ENCODE measurements at places on chromosomes 12 and 14.
A peak's percentile ranks its signal among the peaks of the same experiment; 100 is the strongest.

DNA sequence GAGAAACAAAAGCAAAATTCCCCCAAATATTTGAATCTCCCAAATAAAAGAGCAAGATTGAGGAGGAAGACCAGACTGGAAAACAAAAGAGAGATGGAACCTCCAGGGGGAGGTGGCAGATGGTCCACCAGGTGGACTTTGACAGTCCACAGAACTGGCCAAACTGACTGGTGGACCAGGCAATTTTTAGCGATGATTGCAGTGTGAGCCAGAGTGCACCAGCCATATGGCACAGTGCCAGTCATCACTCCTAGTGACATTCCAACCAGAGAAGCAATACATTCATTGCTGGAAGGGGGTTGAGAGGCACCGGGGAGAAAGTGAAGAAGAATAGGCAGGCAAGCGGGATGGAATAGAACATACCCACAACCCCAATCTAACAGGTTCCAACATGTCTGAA lies 182.9 kb downstream of the EXOC5 start:
- no peak for DNase-seq

GRCh38 chr12:32110417-32110816 lies 3.8 kb downstream of the BICD1 start:
- no peak for DNase-seq

GRCh38 chr12:122102331-122102730 lies 23.8 kb downstream of the MLXIP start:
- no peak for DNase-seq

DNA sequence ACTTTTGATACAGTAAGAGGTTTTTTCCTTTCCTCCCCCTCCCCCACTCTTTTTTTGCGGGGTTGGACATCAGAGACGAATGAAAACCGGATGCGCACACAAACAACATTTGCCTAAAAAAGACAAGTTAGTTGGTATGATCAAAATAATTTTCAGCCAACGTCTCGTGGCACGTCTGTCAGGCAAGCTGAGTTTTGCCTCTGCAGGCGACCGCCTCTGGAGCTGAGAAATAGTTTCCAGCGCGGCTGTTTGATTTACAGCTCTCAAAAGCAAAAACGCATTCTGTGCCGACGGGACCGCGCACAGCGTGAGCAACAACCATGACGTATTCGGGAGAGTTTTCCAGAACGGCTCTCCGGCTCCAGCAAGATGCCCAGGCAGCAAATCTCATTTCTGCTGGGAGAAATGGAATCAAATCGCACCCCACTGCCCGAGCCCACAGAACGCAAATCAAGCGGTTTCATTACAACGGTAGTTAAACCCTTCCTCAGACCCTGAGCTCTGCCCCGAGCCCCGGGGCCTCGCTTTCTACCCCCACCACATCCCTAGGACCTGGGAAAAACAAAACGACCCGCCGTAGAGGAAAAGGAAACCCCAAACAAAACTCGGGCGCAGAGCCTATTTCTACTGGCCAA lies 14.2 kb upstream of the CALM1 start:
- peak; percentile 78 for DNase-seq

DNA sequence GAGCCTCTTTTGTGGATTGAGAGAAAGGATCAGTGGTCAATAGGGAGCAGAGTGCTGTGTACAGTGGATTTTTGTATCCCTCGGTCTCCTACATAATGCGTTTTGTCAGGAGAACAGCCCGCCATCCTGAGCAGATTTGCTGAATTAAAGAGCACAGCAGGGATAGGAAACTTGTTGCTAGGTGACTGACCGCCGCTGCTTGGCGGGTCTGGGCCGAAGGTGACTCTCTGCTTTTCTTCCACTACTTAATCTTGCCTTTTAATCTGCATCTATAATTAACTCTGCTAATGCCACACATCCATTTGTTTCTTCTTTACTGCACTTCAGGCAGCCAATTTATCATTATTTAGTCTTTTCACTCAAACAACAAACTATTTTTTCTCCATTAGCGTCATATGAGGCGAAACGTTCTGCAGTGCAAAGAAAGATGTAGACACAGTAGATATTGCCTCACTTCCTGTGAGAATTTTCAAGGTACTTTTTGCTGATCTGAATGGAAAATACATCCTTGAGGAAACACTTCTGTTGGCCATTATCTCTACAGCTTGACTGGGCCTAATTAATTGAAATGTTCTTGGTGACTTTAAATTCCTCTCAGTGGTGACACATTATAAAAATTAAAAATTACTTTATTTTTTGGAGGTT lies 108.0 kb downstream of the PPM1A start:
- DNase-seq: no peak

DNA sequence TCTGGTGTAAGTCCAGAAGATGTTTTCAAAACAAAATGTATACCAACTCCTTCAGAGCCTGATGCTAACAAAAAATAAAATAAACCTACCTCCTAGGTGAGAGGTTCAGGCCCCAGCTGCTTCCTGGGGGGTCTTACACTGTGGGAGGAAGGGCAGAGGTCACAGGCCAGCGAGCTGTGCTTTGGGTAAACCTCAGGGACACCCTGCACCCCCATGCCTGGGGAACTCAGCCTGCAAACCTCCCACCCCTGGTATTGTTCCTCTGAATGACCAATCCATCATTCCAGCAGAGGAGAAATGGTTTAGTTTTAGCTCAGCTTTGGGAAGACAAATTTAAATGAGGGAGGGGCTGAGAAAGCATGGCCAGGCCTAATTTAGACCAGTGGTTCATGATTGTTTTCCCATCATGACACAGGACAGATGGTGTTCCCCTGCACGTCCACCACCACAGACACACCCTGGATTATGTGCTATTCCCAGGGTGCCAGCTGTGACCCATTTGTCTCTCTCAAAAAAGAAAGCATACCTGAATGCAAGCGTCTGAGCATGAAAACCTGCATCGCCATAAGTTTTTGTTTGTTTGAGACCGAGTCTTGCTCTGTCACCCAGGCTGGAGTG lies 14.5 kb upstream of the TFCP2 start:
- no peak for DNase-seq

DNA sequence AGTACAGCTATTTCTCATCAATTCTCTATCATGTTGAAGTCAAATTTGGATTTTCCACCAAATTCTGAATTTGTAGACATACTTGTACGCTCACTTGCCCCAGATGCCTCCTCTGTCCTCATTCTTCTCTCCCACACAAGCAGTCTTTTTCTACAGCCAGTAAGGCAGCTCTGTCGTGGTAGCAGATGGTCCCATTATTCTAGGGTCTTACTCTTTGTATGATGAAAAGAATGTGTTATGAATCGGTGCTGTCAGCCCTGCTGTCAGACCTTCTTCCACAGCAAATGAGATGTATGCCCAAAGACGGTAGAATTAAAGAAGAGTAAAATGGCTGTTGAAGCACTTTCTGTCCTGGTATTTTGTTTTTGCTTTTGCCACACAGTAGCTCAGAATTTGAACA lies 17.2 kb upstream of the PAPLN start:
- DNase-seq: no peak

GRCh38 chr12:88172844-88173407 lies 30.8 kb downstream of the TMTC3 start:
- peak; percentile 56 for DNase-seq

DNA sequence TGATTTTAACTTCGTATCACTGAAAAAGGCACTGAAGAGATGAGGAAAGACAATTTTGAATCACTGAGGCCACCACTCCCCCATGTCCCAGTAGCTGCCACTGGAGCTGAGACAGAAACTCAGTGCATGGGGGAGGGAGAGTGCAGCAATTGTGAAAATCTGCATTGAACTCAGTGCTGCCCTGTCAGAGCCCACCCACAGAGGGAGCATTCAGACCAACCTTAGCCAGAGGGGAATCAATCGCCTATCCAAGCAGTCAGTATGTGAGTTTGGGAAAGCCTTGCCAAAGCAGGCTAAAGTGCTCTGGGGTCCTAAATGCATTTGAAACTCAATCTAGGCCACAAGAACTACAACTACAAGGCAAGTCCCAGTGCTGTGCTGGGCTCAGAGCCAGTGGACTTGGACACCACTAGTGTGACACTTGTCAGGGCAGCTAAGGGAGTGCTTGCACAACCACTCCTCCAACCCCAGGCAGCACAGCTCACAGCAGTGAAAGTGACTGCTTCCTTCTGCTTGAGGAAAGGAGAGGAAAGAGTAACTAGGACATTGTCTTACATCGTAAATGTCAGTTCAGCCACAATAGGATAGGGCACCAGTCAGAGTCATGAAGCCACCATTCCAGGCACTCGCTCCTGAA lies 13.3 kb downstream of the RNASE3 start:
- no peak for DNase-seq

GRCh38 chr12:88305254-88305890 lies 163.3 kb downstream of the TMTC3 start:
- no peak for DNase-seq

- no peak for DNase-seq
These were observed 487.7 kb upstream of the NOVA1 start for GRCh38 chr14:27085500-27085899.

- DNase-seq: no peak
These were observed 11.9 kb downstream of the SCNN1A start for GRCh38 chr12:6363330-6364043.

- no peak for DNase-seq
These were observed 262.7 kb upstream of the ALG10B start for GRCh38 chr12:38053655-38054464.

DNA sequence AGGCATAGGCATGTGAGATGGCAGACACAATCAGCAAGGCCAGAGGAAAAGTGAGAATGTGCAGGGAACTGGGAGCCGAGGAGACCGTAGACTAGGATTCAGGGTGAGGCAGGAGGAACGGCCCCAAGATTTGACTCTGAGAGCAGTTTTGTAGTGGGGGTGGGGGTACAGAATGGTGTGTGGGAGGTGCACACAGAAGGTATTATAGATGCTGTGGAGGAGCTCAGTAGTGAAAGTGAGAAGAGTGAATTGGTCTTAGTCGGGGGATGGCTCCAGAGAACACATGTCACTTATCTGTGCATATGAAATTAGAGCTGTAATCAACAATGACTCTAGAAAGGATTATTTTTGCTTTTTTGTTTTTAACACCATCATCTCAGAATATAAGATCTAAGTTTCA lies 11.9 kb downstream of the ZNF664 start:
- DNase-seq: no peak
